ENCODE measurements at places on chromosomes 7 and 10.
A peak's percentile ranks its signal among the peaks of the same experiment; 100 is the strongest.

- no peak for DNase-seq
Measured at GRCh38 chr10:17101257-17101909, 28.2 kb downstream of the CUBN start.

- DNase-seq = no peak
Measured at GRCh38 chr10:5685764-5686240, 1.2 kb downstream of the TASOR2 start.

DNA sequence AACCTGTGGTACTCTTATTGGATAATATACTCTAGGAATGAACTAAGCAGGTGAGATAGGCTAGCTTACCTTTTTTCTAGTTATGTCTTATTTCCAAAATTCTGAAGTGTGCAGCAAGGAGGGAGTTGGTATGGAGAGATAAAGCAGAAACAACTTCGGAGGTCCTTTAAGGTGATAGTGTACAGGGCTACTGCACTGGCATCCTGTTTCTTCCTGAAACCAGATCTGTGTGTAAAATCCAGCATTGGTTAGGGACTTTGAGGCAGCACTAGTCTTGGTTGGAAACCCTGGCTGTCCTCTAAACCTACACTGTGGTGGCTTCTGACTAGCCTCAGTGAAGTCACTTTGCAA is 66.9 kb upstream of the STRIP2 start:
- DNase-seq = no peak

DNA sequence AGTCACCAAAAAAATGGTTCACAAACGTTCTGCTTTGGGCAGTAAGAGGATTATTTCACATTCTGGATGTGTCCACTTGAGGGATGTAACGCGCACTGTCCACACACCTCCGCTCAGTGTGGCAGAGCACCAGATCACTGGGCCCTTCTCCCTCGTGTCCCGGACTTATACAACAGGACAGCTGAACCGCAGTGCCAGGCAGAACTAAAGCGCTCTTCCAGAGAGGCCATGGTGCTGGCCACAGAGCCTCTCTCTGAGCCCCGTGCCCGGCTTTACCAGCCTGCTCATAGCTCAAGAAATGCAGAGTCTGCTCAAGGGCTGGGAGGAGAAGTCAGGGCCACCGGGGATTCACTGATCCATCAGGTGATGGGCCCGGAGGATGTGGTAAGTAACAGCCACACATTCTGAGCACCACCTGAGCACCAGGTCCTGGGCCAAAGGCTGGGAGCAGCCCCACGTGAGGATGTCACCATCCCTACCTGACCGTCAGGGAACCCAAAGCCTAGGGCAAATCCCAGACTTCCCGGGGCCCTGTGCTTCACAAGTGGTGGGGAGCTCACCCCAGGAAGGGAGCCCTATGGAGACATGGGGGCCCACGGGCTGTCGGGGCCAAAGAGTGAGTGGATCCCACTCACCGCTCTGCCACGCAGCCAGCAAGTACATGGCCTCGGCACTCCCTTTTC is 74.9 kb downstream of the FAM53B start:
- no peak for DNase-seq

- peak; percentile 76 for DNase-seq
Measured at GRCh38 chr7:149310113-149310836, 48.3 kb downstream of the ZNF783 start.

DNA sequence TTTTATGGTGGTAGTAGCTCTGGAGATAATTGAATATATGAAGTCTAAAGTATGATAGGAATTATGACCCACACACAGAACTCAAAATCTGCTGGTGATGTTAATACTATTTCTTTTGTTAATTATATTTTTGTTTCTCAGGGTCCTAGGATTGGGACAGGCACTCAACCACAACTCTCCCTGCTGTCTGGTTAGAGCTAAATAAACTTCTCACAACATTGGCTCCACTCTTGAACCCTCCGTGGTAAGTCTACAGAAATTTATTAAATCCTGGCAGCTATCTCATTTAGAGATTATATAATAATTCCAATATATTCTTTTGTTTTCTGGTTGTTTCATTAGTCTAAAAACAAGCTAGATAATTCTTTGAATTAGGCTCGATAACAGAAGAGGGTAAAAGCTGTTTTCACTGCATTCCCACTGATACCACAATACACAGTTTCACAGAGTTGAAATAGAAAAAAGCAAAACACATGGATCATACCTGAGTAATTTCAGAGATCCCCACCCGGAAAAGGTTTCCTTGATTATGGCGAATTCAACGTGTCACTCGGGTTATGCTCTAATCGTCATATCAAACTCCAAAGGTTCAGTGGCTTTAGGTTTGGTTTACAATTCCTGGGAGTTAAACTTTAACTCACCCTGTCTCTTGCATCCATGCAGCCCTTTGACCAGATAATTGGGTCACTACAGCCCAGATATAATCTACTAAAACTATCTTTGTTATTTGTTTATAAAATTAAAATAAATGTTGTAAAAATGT is at the start of gene A1CF:
Gene A1CF, minus strand, starts transcription at position 531 of the 763 bp plus-strand sequence. CDS start 25,687 bp downstream, outside the sequence.
- DNase-seq = no peak

DNA sequence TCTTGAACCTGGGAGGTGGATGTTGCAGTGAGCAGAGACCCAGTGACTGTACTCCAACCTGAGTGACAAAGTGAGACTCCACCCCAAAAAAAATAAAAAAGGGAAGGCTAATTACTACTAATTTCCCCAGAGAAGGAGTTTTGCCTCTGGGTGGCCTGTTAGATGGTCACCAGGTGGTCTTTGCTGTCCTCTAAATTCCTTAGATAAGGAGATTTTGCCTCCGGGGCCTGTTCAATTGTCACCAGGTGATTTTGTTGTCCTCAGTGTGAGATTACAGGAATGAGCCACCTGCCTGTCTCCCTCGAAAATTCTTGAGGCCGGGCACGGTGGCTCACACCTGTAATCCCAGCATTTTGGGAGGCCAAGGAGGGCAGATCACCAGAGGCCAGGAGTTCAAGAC is 24.4 kb upstream of the ZMIZ2 start:
- no peak for DNase-seq

GRCh38 chr10:112811741-112812551 is 138.1 kb upstream of the TCF7L2 start:
- DNase-seq = peak; percentile 79

DNA sequence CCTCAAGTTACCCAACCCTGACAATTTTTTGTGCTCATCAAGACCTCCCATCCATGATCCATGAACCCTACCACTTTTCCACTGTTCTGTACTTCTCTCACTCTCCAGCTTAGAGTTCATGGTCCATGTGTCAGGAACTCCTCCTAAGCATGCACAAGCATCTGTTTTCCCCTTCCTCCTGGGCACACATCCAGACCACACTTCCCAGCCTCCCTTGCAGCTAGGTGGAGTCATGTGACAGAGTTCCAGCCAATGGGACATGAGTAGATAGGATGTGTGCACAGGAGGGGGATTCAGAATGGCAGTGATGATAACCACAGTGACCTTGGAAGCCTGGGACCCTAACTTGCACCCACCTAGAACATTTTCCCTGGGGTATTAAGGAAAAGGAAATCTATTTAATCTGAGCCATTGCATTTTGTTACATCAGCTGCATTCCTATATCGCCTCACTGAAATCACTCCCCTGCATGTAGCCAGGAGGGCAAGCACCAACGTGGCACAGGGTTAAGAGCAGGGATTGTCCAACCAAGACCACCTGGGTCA is 9.6 kb upstream of the FRMPD2 start:
- DNase-seq = no peak

- DNase-seq = no peak
Measured at GRCh38 chr7:55187701-55188491, 169.1 kb downstream of the EGFR start.

DNA sequence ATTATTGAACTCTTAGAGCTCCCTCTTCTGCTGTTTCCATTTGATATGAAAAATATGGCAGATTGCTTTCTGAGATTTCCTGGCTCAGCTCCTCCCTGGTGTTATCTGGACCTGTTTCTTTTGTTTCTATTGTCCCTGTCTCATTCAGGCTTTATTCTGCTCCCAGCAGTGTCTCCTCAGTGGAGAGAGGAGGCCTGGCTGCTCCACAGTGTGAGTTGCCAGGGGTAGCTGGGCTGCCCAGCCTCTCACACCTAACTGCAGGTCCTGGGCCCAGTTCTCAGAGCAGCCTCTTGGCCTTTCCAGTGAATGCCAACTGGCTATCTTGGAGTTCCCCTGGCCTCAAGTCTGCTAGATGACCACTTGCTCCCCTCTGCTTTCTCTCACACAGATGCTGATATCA is 127.0 kb downstream of the VPS41 start:
- no peak for DNase-seq

DNA sequence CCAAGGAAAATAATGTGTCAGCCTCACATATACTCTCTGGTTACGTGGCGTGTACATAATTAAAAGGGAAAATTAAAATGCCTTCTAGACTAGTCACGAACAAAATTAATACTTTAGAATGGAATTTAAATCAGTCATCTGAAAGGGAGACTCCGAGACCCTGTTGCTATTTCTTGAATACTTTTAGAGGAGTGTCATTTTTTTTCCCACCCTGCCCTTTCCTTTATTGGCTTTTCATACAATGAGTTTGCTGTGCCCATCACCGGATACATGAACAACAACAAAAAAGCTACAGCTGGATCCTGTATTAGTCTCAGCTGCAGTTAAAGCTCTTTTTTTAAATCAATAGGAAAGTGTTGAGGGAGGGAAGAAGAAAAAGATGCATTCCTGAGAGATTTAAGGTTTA is 20.1 kb downstream of the CYTH3 start:
- peak; percentile 71 for DNase-seq

DNA sequence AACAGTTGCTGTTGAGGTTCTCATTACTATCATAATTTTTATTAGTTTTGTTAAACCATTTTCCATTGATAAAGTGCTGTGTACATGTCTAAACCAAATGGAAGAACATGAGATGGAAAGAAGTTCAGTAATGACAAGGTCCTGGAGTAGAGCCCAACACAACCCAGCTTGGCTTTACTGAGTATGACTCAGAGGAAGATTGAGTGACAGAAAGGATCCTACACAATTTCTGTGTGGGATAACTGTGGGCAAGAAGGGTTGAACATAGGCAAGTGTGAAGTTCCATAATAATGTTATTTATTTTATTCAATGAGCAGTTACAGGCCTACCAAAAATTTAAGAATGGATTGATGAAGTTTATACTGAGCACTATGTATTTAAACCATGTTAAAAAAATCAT is 15.9 kb downstream of the PRKG1 start:
- no peak for DNase-seq

DNA sequence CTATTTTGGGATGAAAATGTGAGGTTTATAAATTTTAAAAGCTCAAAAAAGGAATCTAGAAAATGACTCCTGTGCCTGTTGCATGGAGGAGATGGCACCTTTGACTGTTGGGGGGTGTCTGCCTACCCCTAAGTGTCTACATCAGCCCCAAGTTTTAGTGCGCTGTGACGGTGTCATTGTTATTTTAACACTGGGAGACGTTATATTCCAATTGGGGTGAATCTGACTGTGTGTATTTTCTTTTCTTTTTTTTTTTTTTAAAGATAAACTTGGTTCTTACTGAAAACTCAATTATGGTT is 517 bp downstream of the SRGN start:
- DNase-seq = no peak

DNA sequence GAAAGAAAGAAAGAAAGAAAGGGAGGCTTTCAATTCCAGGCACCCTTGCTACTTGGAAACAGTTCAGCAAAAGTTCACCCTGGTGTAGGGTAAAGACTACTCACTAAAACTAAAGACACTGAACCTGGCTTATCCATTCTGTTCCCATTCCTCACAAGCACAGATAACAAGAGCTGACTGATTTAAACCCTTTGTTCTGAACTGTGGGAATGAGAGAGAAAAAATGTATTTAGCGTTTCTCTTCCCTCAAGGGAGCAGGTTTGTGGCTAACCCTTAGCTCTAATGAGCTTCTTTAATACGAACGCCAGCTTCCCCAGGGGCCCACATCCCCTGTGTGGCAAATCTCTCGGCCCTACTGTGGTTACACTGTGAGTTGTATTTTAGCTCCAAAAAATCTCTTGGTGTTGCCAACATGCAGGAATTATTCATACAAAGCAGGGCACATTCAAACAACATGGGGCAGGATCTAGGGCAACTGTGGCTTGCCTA is 23.3 kb downstream of the PRTFDC1 start:
- DNase-seq = peak; percentile 82

DNA sequence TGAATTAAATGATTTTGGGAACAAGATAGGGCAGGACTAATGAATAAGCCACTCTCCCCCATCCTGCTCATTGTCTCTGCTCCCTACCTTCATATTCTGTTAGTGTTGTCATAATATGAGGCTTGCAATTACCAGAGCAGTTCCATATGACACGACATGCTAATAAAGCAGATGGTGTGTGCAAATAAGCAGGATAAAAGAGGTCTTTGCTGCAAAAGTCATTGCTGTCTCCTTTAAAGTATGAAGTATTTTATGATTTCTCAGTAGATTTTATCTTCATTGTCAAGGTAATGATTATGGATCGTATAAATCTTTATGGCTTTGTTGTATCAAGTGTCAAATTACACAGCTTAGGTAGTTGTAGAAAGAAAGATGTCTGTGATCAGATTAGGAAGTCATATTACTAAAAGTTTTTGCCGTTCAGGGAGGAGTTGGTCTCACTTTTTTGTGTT is 114.8 kb downstream of the SDK1 start:
- no peak for DNase-seq
